Fibroblast of lung (primary cell): ENCODE measurements at places on chromosomes 7 and 10.

- H3K27me3 ChIP-seq: peaks cover 14% of the 10 kb centered on the region
- H3K36me3 ChIP-seq: no peaks in the 10 kb centered on the region
- H3K27ac ChIP-seq: peak overlapping the region; percentile 75
- peak overlapping the region; percentile 76 for H3K4me3 ChIP-seq
These were observed 1.3 kb downstream of the FRAT2 start for GRCh38 chr10:97333351-97333600.

DNA sequence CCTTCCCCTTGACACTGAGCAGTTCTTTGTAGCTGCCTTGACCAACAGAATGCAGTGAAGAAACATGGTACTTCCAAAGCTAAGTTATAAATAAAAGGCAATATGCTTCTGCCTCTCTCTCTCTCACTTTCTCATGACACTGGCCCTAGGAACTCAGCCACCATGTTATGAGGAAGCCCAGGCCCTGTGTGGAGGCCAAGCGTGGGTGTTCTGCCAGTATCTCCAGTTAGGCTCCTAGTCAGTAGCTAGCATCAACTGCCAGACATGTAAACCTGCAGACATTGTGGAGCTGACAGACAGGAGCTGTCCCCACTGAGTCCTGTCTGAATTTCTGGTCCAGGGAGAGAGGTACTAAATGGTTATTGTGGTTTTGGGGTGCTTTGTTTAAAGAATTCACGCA lies 45.2 kb downstream of the TMEM209 start:
- H3K4me3 ChIP-seq: no peak overlapping the region
- H3K4me1 ChIP-seq: no peaks in the 10 kb centered on the region
- H3K36me3 ChIP-seq: peaks cover 4% of the 10 kb centered on the region
- H3K27me3 ChIP-seq: no peaks in the 10 kb centered on the region

DNA sequence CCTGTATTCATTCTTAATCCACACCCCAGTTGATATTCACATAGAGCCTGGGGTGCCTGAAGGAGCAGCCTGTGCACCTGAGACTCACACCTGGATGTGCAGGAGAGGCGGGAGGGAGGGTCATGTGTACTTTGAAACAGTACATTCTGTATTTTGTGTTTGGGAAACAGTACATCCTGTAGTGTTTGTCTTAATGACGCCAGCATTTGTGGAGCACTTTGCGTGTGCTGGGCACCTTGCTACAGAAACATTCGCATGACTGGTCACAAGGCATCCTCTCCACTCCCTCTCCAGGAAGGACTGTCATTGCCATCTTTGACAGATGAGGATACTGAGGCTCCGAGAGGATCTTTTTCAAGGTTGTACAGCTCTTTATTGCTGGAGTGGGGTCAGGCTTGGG lies 132.1 kb downstream of the TACC2 start:
- H3K4me3 ChIP-seq: no peak overlapping the region
- H3K27ac ChIP-seq: no peak overlapping the region
- H3K4me1 ChIP-seq: peaks cover 3% of the 10 kb centered on the region
- no peaks in the 10 kb centered on the region for H3K36me3 ChIP-seq
- no peaks in the 10 kb centered on the region for H3K27me3 ChIP-seq

DNA sequence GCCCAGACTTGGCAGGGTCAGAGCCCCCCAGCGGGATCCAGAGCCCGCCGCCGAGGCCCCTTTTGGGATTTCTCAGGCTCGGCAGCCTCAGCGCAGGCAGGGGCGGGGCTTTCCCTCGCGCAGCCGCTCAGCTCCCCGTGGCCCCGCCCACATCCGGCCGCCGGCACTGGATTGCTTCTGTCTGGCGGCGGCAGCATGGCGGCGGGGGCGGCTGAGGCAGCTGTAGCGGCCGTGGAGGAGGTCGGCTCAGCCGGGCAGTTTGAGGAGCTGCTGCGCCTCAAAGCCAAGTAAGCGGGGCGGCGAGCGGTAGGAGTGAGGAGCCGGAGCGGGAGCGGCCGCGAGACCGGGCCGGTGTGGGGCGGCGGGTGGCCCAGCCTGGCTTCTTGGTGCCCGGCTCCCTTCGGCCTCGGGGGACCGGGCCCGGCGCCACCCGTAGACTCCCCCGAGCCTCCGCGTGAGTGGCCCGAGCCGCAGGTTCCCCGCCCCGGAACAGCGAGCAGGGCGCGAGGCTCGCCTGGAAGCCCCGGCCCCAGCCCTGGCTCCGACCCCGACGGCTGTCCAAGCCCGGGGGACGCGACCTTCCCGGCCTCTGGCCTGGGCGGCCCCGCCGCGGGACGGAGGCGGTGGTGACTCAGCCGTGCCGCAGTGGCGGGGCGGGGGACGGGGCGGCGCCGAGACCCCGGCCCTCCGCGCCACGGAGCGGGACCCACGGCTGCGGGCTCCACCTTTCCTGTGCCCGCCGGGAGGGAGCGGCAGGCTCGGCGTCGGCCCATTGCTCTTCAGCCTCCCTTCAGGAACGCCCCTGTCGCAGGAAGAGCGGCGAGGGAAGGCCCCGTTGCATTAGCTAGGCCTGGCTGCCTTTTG lies at the start of gene GLRX3:
Gene GLRX3, plus strand, starts transcription at position 166 of the 864 bp plus-strand sequence. Its CDS starts 30 bp downstream, at position 196.
- H3K27ac ChIP-seq: peak within 1 kb of the TSS; percentile 85
- H3K4me3 ChIP-seq: peak within 1 kb of the TSS; percentile 85
- peaks cover 6% of the 10 kb centered on the region for H3K4me1 ChIP-seq
- H3K27me3 ChIP-seq: no peaks in the 10 kb centered on the region
- H3K36me3 ChIP-seq: no peaks in the 10 kb centered on the region
- DNase-seq: peak; percentile 83

DNA sequence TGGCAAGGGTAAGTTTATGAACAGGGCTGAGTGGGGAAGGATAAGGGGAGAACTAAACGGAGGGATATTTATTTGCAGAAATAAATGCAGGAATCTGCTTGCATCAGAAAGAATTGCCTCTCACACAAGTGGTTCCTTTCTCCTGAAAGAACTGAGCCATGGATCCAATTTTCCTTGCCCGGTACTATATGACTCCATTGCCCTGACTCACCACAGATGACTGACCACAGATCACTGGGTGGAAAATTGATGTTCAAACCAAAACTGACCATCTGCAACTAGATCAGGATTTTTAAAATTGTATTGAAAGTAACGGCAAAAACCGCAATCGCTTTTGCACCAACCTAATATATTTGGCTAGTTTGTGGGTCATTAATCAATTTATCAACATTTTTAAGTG lies 6.2 kb upstream of the MACC1 start:
- H3K4me1 ChIP-seq: peaks cover 15% of the 10 kb centered on the region
- no peak overlapping the region for H3K4me3 ChIP-seq
- H3K27ac ChIP-seq: no peak overlapping the region
- H3K36me3 ChIP-seq: no peaks in the 10 kb centered on the region
- peak; percentile 92 for DNase-seq

- peak overlapping the region; percentile 50 for H3K27ac ChIP-seq
- H3K27me3 ChIP-seq: no peaks in the 10 kb centered on the region
- no peak overlapping the region for H3K4me3 ChIP-seq
These were observed 157.2 kb downstream of the CHRM2 start for GRCh38 chr7:137025469-137026175.

DNA sequence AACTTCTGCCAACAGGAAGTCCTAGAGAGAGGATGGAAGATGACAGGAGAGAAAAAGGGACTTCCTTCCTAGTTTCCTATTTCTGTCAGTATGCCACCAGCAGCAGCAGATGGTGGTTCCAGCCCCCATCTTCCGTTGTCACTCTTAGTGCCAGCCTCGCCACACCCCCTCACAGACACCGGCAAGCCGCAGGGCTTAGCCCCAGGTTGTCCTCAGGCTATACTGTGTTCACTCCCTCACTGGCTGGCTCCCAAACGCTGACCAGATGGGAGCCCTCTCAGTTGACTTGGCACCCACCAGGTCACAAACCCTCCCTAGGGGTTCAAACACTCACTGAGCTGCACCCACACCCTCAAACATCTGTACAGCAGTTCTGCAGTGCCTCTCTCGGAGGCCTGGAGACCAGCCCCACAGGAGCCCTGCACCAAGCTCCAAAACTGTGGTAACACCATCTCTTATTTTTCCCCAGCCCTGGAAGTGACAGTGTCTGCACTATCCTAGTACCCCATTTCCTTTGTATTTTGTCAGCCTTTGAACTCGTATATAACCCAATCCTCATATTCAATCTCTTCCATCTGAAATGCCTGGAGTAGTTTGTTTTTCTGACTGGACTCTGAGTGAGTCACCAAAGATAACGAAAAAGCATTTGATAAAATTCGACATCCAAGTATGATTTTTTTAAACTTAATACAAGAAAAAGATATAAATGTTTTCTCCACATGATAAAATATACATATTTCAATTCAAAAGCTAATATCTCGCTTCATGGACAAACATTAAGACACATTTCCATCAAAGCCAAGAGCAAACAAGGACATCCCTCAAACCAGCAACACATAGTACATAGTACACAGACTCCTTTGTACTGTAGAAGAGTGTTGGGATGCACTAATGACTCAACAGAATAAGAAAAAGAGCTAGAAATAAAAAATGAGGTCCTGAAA lies 34.5 kb downstream of the SMURF1 start:
- DNase-seq: peak; percentile 65
- H3K4me3 ChIP-seq: no peak overlapping the region
- H3K36me3 ChIP-seq: no peaks in the 10 kb centered on the region
- H3K27ac ChIP-seq: peak overlapping the region; percentile 78

DNA sequence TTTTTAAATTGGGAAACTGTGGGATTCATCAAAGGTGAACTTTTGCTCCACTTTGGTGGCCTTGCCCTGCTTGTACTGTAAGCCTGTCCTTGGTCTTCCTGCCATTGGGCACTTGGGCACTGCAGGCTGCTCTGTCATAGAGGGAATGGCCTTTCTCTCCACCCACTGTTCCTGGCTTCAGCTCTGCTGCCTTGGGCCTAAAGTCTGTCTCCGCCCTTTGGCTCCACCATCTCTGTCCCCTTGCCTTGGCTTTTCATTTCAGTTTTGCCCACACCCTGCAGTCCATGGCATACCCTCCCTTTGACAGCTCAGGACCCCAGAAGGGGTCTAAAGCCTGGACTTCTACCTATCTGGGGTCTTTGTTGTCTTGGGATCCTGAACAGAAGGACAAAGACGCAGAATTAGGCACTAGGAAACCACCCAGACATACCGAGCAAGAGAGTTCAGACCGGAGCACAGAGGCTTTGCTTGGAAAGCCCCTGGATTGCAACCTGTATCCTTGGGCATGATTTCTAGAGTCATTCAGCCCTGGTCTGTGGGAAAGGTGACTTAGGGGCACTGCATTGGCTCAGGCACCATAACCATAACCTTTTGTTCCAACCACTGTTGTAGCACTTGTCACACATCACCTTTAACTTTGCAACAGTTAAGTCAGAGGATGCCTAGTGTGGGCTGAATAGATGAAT lies 5.2 kb upstream of the ARHGAP22 start:
- H3K27ac ChIP-seq: no peak overlapping the region
- peaks cover 36% of the 10 kb centered on the region for H3K4me1 ChIP-seq
- no peaks in the 10 kb centered on the region for H3K27me3 ChIP-seq
- no peaks in the 10 kb centered on the region for H3K36me3 ChIP-seq

GRCh38 chr7:144787127-144787526 lies 48.7 kb downstream of the TPK1 start:
- no peak for DNase-seq
- no peak overlapping the region for H3K27ac ChIP-seq
- no peaks in the 10 kb centered on the region for H3K36me3 ChIP-seq
- H3K4me3 ChIP-seq: no peak overlapping the region
- H3K4me1 ChIP-seq: no peaks in the 10 kb centered on the region
- no peaks in the 10 kb centered on the region for H3K27me3 ChIP-seq

GRCh38 chr7:51187941-51188340 lies 128.7 kb downstream of the COBL start:
- DNase-seq: peak; percentile 0
- no peak overlapping the region for H3K4me3 ChIP-seq
- H3K4me1 ChIP-seq: no peaks in the 10 kb centered on the region
- H3K27ac ChIP-seq: no peak overlapping the region
- no peaks in the 10 kb centered on the region for H3K27me3 ChIP-seq

DNA sequence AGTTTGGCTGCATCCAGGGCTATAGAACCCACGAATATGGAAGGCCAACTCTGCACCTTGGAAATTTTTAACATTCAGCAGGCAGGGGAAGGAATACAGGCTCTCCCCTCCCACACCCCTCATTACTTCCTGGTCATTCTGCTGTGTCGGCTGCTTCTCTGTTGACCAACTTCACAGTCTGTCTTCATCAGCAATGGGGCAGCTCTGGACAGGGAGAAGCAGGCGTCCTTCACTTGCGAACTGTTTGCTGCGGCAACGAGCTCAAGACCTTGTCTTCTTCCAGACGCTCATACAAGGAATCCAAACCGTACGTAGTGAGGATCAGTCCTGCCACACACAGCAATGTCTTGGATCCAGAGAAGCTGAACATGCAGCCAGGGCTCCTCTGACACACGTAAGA lies 192.2 kb downstream of the DIP2C start:
- H3K36me3 ChIP-seq: no peaks in the 10 kb centered on the region
- H3K4me3 ChIP-seq: no peak overlapping the region
- H3K27ac ChIP-seq: no peak overlapping the region
- no peaks in the 10 kb centered on the region for H3K4me1 ChIP-seq
- H3K27me3 ChIP-seq: no peaks in the 10 kb centered on the region

DNA sequence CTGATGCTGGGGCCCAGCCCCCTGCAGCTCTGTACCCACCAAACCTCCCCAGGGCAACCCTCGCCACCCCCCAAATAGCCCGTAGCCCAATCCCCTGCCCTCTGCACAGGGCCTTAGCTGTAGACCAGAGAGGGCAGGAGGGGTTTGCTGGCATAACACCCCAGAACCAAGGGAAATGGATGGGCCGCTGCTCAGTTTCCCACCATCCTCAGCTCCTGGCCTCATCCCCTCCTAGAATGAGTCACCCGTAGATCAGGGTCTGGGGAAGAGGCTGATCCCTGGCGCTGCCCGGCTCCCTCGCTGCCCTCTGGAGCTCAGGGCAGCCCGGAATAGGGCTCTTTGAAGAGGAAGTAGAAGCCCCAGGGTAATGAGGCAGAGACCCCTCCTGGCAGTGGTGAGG lies 31.2 kb downstream of the LDB3 start:
- H3K27ac ChIP-seq: no peak overlapping the region
- peaks cover 2% of the 10 kb centered on the region for H3K27me3 ChIP-seq
- H3K36me3 ChIP-seq: no peaks in the 10 kb centered on the region
- DNase-seq: no peak
- no peak overlapping the region for H3K4me3 ChIP-seq

DNA sequence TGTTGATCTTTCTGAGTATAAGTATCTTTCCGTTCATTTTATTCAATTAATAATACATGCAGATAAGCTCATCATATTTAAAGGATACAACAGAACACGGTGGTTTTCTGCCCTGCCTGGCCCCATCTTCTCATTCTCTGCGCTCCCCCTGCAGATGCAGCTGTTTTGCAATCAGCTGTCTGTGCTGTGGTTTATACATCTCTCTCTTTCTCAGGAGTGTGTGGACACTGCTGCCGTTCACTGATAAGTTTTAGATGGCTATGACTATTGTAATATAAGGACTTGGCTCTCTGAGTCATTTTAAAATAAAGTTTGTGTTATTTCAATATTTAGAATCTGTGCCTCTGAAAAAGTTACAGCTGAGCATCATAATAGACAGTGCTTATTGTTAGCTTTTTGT lies 54.5 kb downstream of the CUL1 start:
- no peak overlapping the region for H3K27ac ChIP-seq
- no peak overlapping the region for H3K4me3 ChIP-seq
- H3K27me3 ChIP-seq: no peaks in the 10 kb centered on the region
- peak; percentile 36 for DNase-seq
- H3K36me3 ChIP-seq: no peaks in the 10 kb centered on the region
- no peaks in the 10 kb centered on the region for H3K4me1 ChIP-seq
